ENCODE measurements at places on chromosomes 7 and 10. TPM values are rescaled to one million over a fixed set of nuclear protein-coding genes. Genes with fewer than 3 reads are reported as not detected.

Gene TMEM139
- 12.0 TPM for total RNA-seq

GRCh38 chr7:29017713-29018112, 59.6 kb upstream of the TRIL start:
- H3K27ac ChIP-seq, result no peak overlapping the region
- H3K4me1 ChIP-seq, result no peaks in the 10 kb centered on the region
- no peak for DNase-seq
- no peaks in the 10 kb centered on the region for H3K27me3 ChIP-seq
- no peaks in the 10 kb centered on the region for H3K36me3 ChIP-seq

DNA sequence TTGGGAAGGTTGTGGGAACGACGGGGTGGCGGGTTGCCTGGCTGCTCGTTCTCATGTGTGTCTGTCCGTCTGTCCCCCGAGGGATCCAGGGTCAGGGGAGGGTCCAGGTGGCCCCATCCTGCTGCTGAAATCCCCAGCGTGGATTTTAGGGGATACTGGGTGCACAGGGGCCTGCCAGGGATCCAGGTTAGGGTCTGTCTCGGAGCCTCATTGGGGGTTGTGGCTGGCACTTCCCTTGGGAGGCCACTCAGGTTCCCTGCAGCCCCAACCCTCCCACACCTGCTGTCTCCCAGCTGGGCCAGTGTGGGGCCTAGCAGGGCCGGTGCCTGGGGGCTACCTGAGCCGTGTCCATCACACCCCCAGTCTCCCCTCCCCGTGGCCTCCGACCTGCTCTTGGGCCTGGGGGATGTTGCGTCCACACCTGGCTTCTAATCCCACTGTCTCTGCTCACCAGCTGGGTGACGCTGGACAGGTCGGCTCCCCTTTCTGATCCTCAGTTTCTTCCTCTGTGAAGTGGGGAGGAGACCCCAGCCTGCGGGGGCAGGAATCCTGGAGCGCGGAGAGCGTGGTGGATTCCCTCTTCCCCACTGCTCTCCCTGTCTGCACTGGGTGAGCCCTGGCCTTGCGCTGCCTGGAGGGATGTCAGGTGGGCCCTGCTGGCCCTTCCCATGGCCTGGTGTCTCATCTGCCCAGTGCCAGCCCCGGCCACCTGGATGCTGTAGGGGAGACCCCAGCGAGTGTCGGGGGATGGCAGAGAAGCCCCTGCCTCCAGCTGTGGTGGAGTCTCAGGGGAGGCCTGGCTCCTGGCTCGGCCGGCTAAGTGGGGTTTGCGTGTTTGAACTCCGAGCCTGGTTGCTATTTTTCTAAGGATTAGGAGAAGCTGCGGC, 81.6 kb downstream of the UNCX start:
- H3K27me3 ChIP-seq, result peaks cover 26% of the 10 kb centered on the region
- no peak overlapping the region for H3K4me3 ChIP-seq
- H3K36me3 ChIP-seq, result no peaks in the 10 kb centered on the region
- H3K27ac ChIP-seq, result no peak overlapping the region
- no peak for DNase-seq

Gene USP6NL
- total RNA-seq, result 26.1 TPM

DNA sequence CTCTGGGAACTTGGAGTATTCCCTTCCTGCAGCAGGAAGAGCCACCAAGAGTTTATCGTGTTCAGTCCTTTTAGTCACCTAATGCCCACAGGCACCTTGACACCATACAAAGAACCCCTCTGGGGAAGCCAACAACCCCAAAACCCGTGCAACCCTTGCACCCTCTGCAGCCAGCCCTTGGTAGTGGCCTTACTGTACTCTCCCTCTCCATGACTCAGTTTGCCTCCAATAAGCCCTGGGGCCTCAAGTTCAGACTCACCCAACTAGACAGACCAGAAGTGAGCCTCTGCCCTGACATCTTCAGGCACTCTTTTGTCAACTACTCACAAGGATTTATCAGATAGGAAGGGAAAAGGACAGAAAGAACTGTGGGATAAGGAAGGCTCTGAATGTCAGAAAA, 30.9 kb downstream of the KCNMA1 start:
- H3K27ac ChIP-seq, result no peak overlapping the region
- H3K4me1 ChIP-seq, result peaks cover 15% of the 10 kb centered on the region
- DNase-seq, result no peak

Gene FAM25G
- not detected for total RNA-seq

DNA sequence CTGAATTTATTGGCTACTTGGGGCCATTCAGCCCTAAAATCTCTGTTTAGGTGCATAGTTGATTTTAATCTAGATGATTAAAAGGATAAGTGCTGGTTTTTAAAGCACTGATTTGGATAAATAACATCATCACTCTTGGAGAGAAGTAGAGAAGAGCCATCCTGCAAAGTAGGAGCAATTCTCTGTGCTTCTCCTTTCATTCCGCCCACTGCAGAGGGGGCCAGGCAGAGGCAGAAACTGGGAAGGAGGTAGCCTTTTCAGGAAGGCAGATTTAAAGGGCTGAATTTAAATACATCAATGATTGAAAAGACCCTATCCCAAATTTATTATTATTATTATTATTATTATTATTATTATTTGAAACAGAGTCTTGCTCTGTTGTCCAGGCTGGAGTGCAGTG, 14.1 kb downstream of the MAP3K8 start:
- H3K4me3 ChIP-seq, result no peak overlapping the region
- H3K27me3 ChIP-seq, result no peaks in the 10 kb centered on the region
- H3K36me3 ChIP-seq, result peaks cover 72% of the 10 kb centered on the region
- no peak for DNase-seq
- H3K27ac ChIP-seq, result no peak overlapping the region

DNA sequence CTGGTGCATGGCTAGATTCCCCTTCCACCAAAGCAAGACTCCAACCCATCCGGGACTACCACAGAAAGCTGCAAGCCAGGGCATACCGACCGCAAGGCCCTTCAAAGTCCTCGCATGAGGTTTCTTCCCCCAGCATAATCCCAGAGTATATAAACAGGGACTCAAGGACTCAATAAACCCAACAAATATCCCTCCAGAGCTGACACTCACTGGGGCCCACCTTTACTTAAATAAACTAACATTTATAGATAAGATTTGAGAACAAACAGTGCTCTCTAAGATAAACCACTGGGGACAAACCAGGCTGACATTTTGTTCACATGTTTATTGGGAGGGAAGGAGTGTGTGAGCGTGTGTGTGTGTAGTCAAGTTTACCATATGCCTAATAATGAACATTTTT, 138.2 kb downstream of the ADAM12 start:
- no peaks in the 10 kb centered on the region for H3K36me3 ChIP-seq
- H3K4me1 ChIP-seq, result peaks cover 10% of the 10 kb centered on the region
- no peak overlapping the region for H3K4me3 ChIP-seq
- no peaks in the 10 kb centered on the region for H3K27me3 ChIP-seq

DNA sequence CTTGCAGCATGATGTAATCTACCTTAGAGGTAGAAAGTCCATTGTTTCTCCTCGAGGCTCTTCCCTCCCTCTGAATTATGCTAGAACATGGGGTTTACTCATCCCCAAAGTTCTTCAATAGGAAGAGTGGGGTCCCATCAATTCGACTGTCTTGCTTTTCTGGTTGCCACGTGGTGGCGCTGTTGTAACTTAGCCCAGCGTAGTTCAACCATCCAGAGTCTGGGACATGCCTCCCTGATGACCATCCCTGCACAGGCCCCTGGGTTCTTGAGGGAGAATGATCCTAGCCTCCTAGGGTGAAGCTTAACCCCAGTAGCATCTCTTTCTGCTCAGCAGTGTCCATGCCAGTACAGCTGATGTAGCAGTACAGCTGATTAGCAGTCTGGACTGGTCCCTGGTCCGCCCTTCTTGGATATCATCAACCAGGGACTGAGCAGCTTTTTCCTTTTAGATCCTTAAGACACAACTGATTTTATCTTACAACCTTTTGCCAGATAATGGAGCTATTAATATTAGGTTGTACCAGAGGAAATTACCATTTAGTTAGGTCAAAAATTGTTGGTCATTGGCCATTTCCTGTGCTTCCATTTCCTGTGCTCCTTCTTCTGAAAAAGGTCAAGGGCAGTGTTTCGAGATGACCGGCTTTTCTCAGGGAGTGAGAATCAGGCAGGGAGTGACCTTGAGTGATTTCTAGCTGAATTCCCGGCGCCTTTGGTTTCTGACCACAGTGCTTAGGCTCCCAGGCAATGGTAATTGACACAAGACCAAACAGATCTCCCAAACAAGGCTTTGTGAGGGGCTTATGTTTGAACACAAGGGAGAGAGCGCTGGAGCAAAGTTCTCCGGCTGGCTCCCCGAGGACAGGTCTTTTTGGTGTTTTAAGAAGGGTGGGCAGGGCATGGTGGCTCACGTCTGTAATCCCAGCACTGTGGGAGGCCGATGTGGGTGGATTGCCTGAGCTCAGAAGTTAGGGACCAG, 65.4 kb downstream of the TACC2 start:
- DNase-seq, result peak; percentile 53
- peak overlapping the region; percentile 71 for H3K27ac ChIP-seq
- H3K36me3 ChIP-seq, result no peaks in the 10 kb centered on the region
- H3K27me3 ChIP-seq, result no peaks in the 10 kb centered on the region

- no peak overlapping the region for H3K4me3 ChIP-seq
- H3K27me3 ChIP-seq, result no peaks in the 10 kb centered on the region
- peaks cover 32% of the 10 kb centered on the region for H3K4me1 ChIP-seq
Measured at GRCh38 chr10:79320820-79321493, 26.3 kb upstream of the PPIF start.

GRCh38 chr7:7201578-7202374, 19.4 kb downstream of the C1GALT1 start:
- no peak for DNase-seq
- no peaks in the 10 kb centered on the region for H3K27me3 ChIP-seq
- no peaks in the 10 kb centered on the region for H3K4me1 ChIP-seq
- no peak overlapping the region for H3K27ac ChIP-seq

Gene SAMD8
- 62.0 TPM for total RNA-seq

GRCh38 chr7:121157885-121158590, 169.5 kb downstream of the CPED1 start:
- no peak for DNase-seq
- no peaks in the 10 kb centered on the region for H3K4me1 ChIP-seq
- no peaks in the 10 kb centered on the region for H3K36me3 ChIP-seq
- H3K27ac ChIP-seq, result no peak overlapping the region

Gene SLC26A4
- 0.39 TPM for total RNA-seq

Gene LIPK
- not detected for total RNA-seq

Gene HABP2
- total RNA-seq, result not detected

DNA sequence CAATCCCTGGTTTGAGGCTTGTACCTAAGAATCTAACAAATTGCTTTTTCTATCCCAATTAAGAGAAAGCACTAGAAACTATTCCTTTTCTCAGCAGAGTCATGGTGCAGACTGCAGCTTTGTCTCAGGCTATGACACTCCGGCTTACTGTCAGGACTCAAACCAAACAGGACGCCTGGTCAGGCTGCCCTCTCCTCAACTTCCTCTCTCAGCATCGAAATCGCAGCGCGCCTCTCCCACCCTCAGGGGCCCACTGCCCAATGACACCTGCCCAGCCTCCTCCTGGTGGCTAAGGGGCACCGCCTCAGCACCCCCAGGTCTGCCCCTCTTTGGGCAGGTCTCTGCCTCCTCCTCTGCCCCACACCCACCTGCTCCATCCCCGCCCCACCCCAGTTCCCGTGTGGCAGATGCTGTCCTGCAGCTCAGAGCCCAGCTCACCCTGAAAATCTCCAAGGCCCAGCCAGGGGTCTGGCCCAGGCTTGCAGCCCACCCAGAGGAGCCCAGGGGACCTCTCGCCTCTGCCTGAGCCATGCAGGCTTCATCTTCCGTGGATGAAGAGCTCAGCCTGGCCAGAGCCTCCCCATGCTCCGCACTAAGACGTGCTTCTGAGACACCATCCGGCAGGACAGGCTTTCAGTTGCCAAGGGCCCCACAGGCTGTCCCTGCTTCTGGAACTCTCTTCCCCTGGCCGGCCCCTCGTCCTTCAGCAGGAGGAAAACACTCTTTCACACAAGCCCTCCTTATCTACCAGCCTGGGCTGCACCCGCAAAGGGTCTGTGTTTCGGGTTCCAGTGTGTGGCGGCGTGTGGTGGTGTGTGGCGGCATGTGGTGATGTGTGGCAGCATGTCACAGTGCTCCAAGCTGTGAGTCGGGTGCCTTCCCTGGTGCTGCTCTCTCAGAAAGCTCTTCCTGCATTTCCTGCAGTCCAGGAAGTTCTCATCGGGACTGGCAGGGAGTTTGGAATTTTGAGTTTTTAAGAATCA, 16.4 kb upstream of the PTPRN2 start:
- DNase-seq, result no peak
- no peak overlapping the region for H3K27ac ChIP-seq
- no peaks in the 10 kb centered on the region for H3K4me1 ChIP-seq
- H3K36me3 ChIP-seq, result no peaks in the 10 kb centered on the region
- no peak overlapping the region for H3K4me3 ChIP-seq

Gene TMEM176B
- 83.1 TPM for total RNA-seq

Gene PODXL
- total RNA-seq, result 33.0 TPM

GRCh38 chr7:105178177-105178576, 164.2 kb downstream of the KMT2E start:
- H3K36me3 ChIP-seq, result no peaks in the 10 kb centered on the region
- H3K27ac ChIP-seq, result peak overlapping the region; percentile 68
- H3K4me1 ChIP-seq, result no peaks in the 10 kb centered on the region
- DNase-seq, result no peak

GRCh38 chr7:145584401-145584800, 532.2 kb upstream of the CNTNAP2 start:
- H3K27ac ChIP-seq, result no peak overlapping the region
- H3K27me3 ChIP-seq, result no peaks in the 10 kb centered on the region
- no peak overlapping the region for H3K4me3 ChIP-seq
- H3K36me3 ChIP-seq, result no peaks in the 10 kb centered on the region

- H3K27ac ChIP-seq, result peak overlapping the region; percentile 80
- no peaks in the 10 kb centered on the region for H3K27me3 ChIP-seq
- no peak overlapping the region for H3K4me3 ChIP-seq
- no peaks in the 10 kb centered on the region for H3K4me1 ChIP-seq
Measured at GRCh38 chr10:132506711-132507408, 30.7 kb upstream of the INPP5A start.

- no peak overlapping the region for H3K27ac ChIP-seq
- H3K36me3 ChIP-seq, result no peaks in the 10 kb centered on the region
- H3K4me3 ChIP-seq, result no peak overlapping the region
Measured at GRCh38 chr7:88073626-88074025, 139.6 kb downstream of the ADAM22 start.

Gene ETV1
- 10.2 TPM for total RNA-seq

DNA sequence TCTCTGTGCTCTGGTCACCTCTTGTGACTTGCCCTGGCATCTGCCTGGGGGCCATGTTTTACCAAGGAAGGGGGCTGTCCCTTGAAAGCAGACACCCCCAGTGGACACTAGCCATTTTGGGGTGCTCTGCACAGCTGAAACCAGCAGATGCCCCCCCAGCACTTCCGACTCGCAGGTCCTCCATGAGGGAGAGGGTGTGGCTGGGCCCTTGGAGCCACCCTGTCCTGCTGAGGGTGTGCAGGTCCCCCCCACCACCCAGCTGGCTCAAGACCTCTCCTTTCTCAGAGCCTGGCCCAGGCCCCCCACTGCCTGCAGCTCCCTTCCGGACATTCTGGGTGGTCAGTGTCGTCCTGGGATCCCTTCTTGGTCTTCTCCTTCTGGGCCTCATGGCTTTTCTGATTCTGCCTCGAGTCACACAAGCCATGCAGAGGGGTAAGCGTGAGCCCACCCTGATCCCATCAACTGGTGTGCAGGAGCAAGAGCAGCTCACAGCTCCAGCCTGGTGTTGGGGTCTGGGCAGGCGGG, 12.3 kb downstream of the SCART1 start:
- H3K4me3 ChIP-seq, result no peak overlapping the region
- no peaks in the 10 kb centered on the region for H3K27me3 ChIP-seq
- no peak overlapping the region for H3K27ac ChIP-seq
- H3K36me3 ChIP-seq, result no peaks in the 10 kb centered on the region
- DNase-seq, result peak; percentile 0
- no peaks in the 10 kb centered on the region for H3K4me1 ChIP-seq

GRCh38 chr7:16063221-16063620, 358.1 kb downstream of the CRPPA start:
- DNase-seq, result no peak
- peaks cover 47% of the 10 kb centered on the region for H3K4me1 ChIP-seq
- H3K36me3 ChIP-seq, result no peaks in the 10 kb centered on the region
- H3K27ac ChIP-seq, result peak overlapping the region; percentile 86

Data from tibial nerve (tissue), 4 donors.